Uterine smooth muscle cell (primary cell): ENCODE measurements at places on chromosomes 16 and 17. TPM values are rescaled to one million over a fixed set of nuclear protein-coding genes. Genes with fewer than 3 reads are reported as not detected.

ASB16 gene
- under 0.01 and 0.25 TPM in 2 replicates for total RNA-seq

PLA2G15 gene
- 32.1 and 38.0 TPM in 2 replicates for total RNA-seq

CNGB1 gene
- total RNA-seq: not detected in 2 replicates

RAMP2 gene
- total RNA-seq: 0.37 TPM in 1 of 2 replicates, not detected in the other

ADAP2 gene
- total RNA-seq: 1.1 and 3.0 TPM in 2 replicates

SERPINF2 gene
- under 0.01 TPM in 1 of 2 replicates, not detected in the other for total RNA-seq

ACSM3 gene
- total RNA-seq: 0.77 and 1.00 TPM in 2 replicates

ANKFN1 gene
- total RNA-seq: under 0.01 TPM in 1 of 2 replicates, not detected in the other

HSPB9 gene
- not detected in 2 replicates for total RNA-seq

PYY gene
- not detected in 2 replicates for total RNA-seq

AOC2 gene
- total RNA-seq: 0.33 and 0.75 TPM in 2 replicates

HOXB6 gene
- 0.62 and 0.77 TPM in 2 replicates for total RNA-seq

WFDC1 gene
- total RNA-seq: 0.50 and 0.66 TPM in 2 replicates

BRIP1 gene
- 6.5 and 15.9 TPM in 2 replicates for total RNA-seq

TOM1L1 gene
- total RNA-seq: 14.9 and 18.0 TPM in 2 replicates

NHLRC4 gene
- 1.8 and 2.0 TPM in 2 replicates for total RNA-seq

BAIAP3 gene
- total RNA-seq: 0.12 and 0.33 TPM in 2 replicates

ENPP7 gene
- total RNA-seq: 0.12 TPM in 1 of 2 replicates, not detected in the other

TNS4 gene
- not detected in 2 replicates for total RNA-seq

CSH2 gene
- total RNA-seq: under 0.01 TPM in 1 of 2 replicates, not detected in the other

SARM1 gene
- 7.2 and 9.0 TPM in 2 replicates for total RNA-seq

TNFRSF17 gene
- not detected in 2 replicates for total RNA-seq

MYOCD gene
- total RNA-seq: 0.11 and 0.12 TPM in 2 replicates

SLC5A2 gene
- under 0.01 TPM in 1 of 2 replicates, not detected in the other for total RNA-seq

GP1BA gene
- not detected in 2 replicates for total RNA-seq

MEIOC gene
- total RNA-seq: 0.12 and 0.22 TPM in 2 replicates

GRIN2A gene
- 1.00 and 2.1 TPM in 2 replicates for total RNA-seq

UTS2R gene
- total RNA-seq: not detected in 2 replicates

RNF157 gene
- total RNA-seq: 0.75 and 0.89 TPM in 2 replicates

SMIM36 gene
- not detected in 2 replicates for total RNA-seq

DDX28 gene
- 14.1 and 20.3 TPM in 2 replicates for total RNA-seq

CDIPT gene
- total RNA-seq: 59.4 and 102 TPM in 2 replicates
